ENCODE measurements at places on chromosomes 5 and 9. TPM values are rescaled to one million over a fixed set of nuclear protein-coding genes. Genes with fewer than 3 reads are reported as not detected.

DNA sequence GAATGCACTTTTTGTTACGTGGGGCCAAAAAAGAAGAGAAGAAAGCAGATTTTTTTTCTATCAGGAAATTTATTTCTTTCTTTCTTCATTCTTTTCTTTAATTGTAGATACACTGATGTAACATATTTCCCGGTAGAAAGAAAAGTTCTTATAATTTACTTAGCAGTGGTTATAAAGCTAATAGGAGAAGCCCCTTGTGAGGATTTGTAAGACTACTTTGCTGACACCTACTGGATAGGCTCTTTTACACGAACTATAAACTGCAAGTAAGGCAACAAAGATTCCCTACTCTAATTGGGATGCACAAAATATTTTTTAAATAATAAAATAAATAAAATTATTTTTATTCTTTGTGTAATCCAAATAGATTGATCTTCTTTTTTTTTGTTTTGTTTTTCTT, 284.4 kb downstream of the DNAH5 start:
- H3K27me3 ChIP-seq, result no peaks in the 10 kb centered on the region
- no peak overlapping the region for H3K4me3 ChIP-seq
- peaks cover 45% of the 10 kb centered on the region for H3K4me1 ChIP-seq
- no peak for DNase-seq

DNA sequence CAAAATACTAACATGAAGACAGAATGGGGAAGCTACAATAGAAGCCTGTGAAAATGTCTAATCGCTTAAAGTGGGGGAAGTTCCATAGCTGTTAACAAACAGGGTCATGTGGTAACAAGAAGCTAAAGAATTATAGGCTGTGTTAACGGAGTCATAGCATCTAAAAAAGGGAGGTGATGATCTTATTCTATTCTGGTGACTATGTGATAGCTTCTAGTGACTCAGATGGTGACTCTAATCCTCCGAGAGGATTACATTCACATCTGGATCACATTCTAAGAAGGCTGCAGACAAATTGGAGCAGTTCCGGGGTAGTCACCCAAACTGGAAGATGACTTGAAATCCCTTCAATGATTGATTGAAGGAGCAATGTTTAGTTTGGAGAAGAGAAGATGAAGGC, 142.1 kb downstream of the LIFR start:
- H3K4me3 ChIP-seq, result no peak overlapping the region
- H3K27ac ChIP-seq, result no peak overlapping the region
- no peaks in the 10 kb centered on the region for H3K36me3 ChIP-seq
- peaks cover 5% of the 10 kb centered on the region for H3K27me3 ChIP-seq
- H3K4me1 ChIP-seq, result no peaks in the 10 kb centered on the region
- no peak for DNase-seq

- H3K27ac ChIP-seq, result no peak overlapping the region
- H3K4me1 ChIP-seq, result no peaks in the 10 kb centered on the region
- no peak for DNase-seq
- no peaks in the 10 kb centered on the region for H3K27me3 ChIP-seq
- no peak overlapping the region for H3K4me3 ChIP-seq
Measured at GRCh38 chr5:9419794-9420193, 126.1 kb downstream of the SEMA5A start.

DNA sequence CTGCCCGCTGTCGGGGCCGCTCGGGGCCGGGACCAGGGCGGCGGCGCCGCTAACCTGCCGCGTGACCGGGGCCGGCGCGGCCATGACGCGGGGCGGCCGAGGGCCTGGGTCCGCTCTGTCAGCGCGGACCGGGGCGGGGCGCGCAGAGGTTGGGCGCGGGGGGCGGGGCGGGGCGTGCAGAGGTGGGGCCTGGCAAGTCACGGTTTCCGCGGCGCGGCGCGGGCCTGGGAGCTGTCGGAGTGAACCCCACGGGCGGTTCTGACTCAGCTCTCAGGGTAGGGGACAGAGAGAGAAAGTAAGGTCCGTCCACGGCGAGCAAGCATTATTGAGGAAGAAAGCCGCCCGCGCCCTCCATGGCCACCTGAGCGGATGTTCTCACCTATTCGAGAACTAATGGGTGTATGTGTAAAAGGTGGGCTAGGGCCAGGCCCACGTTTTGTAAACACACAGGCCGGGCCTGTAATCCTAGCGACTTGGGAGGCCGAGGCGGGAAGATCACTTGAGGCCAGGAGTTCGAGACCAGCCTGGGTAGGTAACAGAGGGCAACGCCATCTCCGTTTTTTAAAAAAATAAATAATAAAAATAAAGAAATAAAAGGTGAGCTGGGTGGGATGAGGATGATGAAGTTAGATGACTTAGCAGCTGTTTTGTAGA, at the start of gene PRXL2C:
PRXL2C (minus strand) TSS at position 120 of the 654 bp plus-strand sequence; CDS start at position 84, 36 bp downstream.
- H3K27me3 ChIP-seq, result no peaks in the 10 kb centered on the region
- H3K4me3 ChIP-seq, result peak within 1 kb of the TSS; percentile 76
- H3K4me1 ChIP-seq, result peaks cover 6% of the 10 kb centered on the region
- DNase-seq, result no peak
- peak within 1 kb of the TSS; percentile 83 for H3K27ac ChIP-seq

DNA sequence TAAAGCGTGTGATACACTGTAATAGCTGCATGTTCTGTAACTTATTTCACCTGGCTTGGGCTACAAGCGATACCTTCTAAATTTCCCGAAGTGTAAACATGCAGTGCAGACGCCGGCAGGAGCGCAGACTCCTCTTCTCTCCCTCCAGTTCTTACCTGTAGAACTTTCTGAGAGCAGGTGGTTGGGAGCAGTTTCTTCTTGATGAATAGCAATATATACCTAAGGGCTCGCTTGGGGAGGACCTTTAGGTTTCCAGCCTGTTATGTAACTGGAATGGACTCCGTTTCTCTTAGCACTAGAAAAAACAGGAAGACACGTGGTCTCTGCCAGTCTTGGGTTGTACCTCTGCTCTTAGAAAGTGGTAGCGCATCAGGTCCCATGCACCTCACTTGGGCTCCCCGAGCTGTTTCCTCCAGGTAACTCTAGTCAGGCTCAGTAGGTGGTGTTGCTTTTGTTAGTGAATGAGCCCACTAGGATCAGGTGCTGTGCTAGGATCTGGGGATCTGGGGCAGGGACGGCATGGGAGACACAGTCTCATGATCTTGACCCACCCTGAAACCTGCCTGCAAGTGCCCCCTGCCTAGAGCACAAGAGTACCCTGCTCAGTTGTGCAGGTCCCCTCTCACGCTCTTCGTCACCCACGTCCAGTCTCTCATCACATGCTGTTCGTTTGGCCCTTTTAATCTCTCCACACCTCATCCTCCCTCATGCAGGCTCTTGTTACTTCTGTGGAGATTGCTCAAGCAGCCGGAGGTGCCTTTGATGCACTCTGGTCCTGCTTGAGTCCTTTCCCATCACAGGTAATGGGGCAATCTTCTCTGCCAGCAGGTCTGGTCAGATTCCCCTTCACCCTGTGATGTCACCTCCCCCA, 2.8 kb downstream of the TENT4A start:
- H3K4me3 ChIP-seq, result peak overlapping the region; percentile 54
- no peaks in the 10 kb centered on the region for H3K27me3 ChIP-seq
- H3K27ac ChIP-seq, result no peak overlapping the region
- H3K36me3 ChIP-seq, result peaks cover 4% of the 10 kb centered on the region

GRCh38 chr5:178074266-178074952, 38.9 kb upstream of the N4BP3 start:
- no peak overlapping the region for H3K27ac ChIP-seq
- peaks cover 3% of the 10 kb centered on the region for H3K4me1 ChIP-seq
- no peak for DNase-seq
- no peaks in the 10 kb centered on the region for H3K36me3 ChIP-seq

GRCh38 chr9:12718482-12719026, 25.4 kb downstream of the TYRP1 start:
- H3K27me3 ChIP-seq, result no peaks in the 10 kb centered on the region
- DNase-seq, result no peak
- H3K36me3 ChIP-seq, result no peaks in the 10 kb centered on the region
- no peak overlapping the region for H3K27ac ChIP-seq
- no peak overlapping the region for H3K4me3 ChIP-seq
- H3K4me1 ChIP-seq, result peaks cover 20% of the 10 kb centered on the region

GRCh38 chr9:254516-254915, 39.9 kb downstream of the DOCK8 start:
- H3K27ac ChIP-seq, result no peak overlapping the region
- H3K36me3 ChIP-seq, result no peaks in the 10 kb centered on the region
- DNase-seq, result no peak

GRCh38 chr9:128192601-128193371, 1.4 kb upstream of the CIZ1 start:
- H3K36me3 ChIP-seq, result peaks cover 7% of the 10 kb centered on the region
- H3K4me1 ChIP-seq, result peaks cover 9% of the 10 kb centered on the region
- H3K27me3 ChIP-seq, result no peaks in the 10 kb centered on the region
- H3K4me3 ChIP-seq, result peak overlapping the region; percentile 27
- DNase-seq, result peak; percentile 72
- H3K27ac ChIP-seq, result no peak overlapping the region

DNA sequence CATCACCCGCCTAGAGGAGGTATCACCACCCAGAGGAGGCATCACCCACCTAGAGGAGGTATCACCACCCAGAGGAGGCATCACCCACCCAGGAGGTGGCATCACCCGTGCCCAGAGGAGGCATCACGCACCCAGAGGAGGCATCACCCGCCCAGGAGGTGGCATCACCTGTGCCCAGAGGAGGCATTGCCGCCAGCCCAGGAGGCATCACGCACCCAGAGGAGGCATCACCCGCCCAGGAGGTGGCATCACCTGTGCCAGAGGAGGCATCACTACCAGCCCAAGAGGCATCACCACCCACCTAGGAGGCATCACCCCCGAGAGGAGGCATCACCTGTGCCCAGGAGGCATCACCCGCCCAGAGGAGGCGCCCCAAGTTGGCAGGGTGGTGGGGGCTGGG, 2.6 kb downstream of the NOTCH1 start:
- no peak overlapping the region for H3K4me3 ChIP-seq
- no peaks in the 10 kb centered on the region for H3K27me3 ChIP-seq
- peaks cover 32% of the 10 kb centered on the region for H3K36me3 ChIP-seq
- peaks cover 38% of the 10 kb centered on the region for H3K4me1 ChIP-seq
- no peak overlapping the region for H3K27ac ChIP-seq

GRCh38 chr5:148986636-148987035, 76.2 kb downstream of the SH3TC2 start:
- peak overlapping the region; percentile 91 for H3K27ac ChIP-seq
- no peak overlapping the region for H3K4me3 ChIP-seq
- no peaks in the 10 kb centered on the region for H3K27me3 ChIP-seq
- no peaks in the 10 kb centered on the region for H3K36me3 ChIP-seq
- DNase-seq, result no peak

DNA sequence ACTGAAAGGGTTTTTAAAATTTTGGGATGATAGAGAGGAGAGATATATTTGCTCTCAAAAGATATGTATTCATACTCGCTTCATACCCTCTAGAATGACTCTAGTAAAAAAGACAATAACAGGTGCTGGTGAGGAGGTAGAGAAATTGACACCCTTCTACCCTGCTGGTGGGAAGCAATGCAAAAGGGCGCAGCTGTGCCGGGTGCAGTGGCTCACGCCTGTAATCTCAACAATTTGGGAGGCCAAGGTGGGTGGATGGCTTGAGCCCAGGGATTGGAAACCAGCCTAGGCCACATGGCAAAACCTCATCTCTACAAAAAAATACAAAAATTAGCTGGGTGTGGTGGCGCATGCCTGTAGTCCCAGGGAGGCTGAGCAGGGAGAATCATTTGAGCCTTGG, 33.9 kb upstream of the NXNL2 start:
- H3K4me1 ChIP-seq, result no peaks in the 10 kb centered on the region
- H3K27ac ChIP-seq, result no peak overlapping the region
- no peaks in the 10 kb centered on the region for H3K27me3 ChIP-seq
- DNase-seq, result no peak
- no peaks in the 10 kb centered on the region for H3K36me3 ChIP-seq
- H3K4me3 ChIP-seq, result no peak overlapping the region

DNA sequence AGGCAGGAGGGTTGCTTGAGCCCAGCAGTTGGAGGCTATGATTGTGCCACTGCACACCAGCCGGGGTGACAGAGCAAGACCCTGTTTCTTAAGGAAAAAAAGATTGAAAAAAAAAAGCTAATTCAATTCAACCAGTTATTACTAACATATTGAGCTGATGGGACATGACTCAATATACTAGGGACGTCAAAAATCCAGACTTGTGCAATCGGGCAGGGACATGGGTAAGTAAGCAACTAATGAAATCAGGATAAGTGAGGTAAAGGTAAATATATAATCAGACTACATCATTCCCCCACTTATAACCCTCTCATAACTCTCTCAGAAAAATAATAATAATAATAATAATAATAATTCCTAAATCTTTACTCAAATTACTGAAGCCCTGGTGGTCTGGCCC, 975 bp upstream of the HAVCR1 start:
- no peaks in the 10 kb centered on the region for H3K27me3 ChIP-seq
- H3K27ac ChIP-seq, result no peak overlapping the region
- H3K4me1 ChIP-seq, result no peaks in the 10 kb centered on the region

DNA sequence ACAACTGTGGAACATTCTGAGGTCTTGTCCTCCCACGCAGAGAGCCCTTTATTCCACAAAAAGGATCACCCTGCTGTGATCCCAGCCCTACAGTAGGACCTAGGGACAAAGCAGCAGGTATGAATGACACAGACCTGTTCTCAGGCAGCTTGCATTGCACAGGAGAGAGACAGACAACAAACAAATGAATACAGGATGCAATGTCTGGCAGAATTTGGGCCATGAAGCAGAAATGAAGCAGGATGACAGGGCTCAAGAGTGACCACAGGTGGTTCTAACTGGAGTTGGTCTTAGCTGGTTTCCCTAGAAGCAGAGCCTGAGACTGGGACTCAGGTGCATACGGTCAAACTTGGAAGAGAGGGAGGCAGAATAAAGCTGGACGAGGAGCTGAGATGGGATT, 388.8 kb downstream of the CDK5RAP2 start:
- H3K27ac ChIP-seq, result no peak overlapping the region
- H3K27me3 ChIP-seq, result no peaks in the 10 kb centered on the region
- H3K36me3 ChIP-seq, result no peaks in the 10 kb centered on the region
- no peaks in the 10 kb centered on the region for H3K4me1 ChIP-seq
- H3K4me3 ChIP-seq, result no peak overlapping the region

DNA sequence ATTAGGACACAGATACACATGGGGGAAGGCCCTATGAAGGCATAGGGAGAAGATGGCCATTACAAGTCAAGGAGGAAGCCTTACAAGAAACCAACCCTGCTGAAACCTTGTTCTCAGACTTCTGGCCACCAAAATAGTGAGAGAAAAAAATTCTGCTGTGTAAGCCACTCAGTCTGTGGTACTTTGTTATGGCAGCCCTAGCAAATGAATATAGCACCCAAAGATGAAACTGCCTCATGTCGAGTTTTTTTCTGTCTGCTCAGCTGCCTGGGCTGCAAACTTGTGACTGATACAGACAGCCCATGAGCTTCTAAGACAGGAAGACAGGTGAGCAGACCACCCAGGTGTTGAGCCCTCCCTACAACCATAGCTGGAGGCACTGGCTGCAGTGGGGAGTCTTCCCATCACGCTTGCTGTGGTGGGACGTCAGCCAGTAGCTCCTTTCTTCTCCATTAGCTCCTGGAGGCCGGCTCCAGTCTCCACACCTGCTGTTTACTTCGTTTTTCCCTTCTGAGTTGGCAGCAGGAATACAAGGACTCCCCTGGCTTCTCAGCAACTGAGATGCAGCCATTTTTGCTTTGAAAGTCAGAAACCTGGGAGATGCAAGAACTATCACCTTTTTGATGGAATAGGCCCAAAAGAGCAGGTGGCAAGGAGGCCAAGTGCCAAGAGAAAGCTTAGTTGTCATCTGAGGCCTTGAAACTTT, 164.9 kb downstream of the SEMA6A start:
- H3K4me1 ChIP-seq, result no peaks in the 10 kb centered on the region
- no peak overlapping the region for H3K4me3 ChIP-seq
- no peak overlapping the region for H3K27ac ChIP-seq

GRCh38 chr5:556909-557441, 32.7 kb upstream of the SLC9A3 start:
- H3K27me3 ChIP-seq, result no peaks in the 10 kb centered on the region
- H3K27ac ChIP-seq, result no peak overlapping the region
- H3K4me3 ChIP-seq, result no peak overlapping the region
- no peaks in the 10 kb centered on the region for H3K4me1 ChIP-seq

Gene SREK1IP1
- polyA plus RNA-seq, result 10.8 TPM
